ENCODE measurements at places on chromosomes 4 and X.

GRCh38 chr4:74174941-74175340, 17.0 kb downstream of the MTHFD2L start:
- no peak for DNase-seq

- DNase-seq, result peak; percentile 50
Observed at GRCh38 chr4:158161551-158162354, 11.1 kb downstream of the GASK1B start.

DNA sequence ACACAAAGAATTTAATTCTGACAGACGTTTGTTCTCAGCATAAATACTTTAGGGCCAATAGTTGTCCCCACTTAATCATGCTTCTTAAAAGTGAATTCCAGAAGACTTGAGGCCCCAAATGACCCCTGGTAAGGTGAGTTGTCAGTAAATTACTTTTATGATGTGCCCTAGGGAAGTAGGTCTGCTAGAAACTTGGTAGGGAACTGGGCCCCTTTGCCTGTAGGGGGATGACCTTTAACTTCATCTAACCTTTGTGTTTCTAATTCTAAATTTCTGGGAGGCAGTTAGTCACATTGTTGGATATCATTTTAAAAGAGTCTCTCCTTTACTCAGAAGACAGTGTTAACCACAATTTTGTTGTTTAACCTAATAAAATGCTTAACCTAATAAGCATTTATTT, 28.8 kb downstream of the HHIP start:
- DNase-seq, result no peak

- peak; percentile 85 for DNase-seq
Observed at GRCh38 chr4:153791746-153792617, 3.1 kb upstream of the SFRP2 start.
